ENCODE measurements at places on chromosomes 5 and 9.
A peak's percentile ranks its signal among the peaks of the same experiment; 100 is the strongest.

GRCh38 chr9:133861086-133861485 lies 122.9 kb upstream of the SARDH start:
- DNase-seq, result no peak

- DNase-seq, result no peak
Measured at GRCh38 chr5:115557667-115558387, 13.3 kb upstream of the FEM1C start.

GRCh38 chr9:69476016-69476415 lies 151.0 kb downstream of the ENTREP1 start:
- DNase-seq, result no peak

DNA sequence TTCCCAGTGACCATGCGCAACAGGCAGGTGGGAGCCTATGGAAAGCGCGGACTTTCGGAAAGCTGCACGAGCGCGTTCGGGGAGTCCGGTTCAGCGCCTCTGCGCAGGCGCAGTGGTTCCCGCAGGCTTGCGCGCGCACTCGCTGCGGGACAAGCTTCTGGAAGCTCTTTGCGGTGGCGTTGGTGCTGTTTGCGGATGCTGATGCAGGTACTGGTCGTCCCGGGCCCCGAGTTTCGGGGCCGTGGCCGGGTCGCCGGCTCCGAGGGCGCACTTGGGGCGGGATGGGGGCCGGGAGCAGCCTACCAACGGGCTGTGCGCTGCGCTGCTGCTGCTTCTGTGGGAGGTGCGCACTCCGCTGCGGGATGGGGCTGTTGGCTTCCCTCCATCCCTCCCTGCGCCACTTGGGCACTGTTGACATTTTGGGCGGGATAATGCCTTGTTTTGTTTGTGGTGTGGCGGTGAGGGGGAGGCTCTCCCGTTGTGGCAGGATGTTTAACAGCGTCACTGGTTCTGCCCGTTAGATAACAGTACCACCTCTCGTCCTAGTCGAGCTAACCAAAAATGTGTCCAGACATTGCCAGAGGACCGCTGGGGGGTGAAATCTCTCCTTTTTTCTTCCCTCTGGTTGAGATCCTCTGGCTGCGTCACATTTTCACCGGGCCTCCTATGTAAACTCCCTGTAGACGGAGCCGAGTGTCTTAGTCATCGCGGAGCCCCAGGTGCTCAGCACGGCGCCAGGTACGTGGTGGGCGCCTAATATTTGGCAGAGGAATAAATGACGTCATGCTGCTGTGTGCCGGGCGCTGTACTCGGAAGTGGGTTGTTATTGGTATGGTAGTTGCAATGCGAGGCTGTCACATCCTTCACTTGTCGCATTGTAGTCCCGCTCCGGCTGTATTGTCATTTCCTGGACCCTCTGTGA lies at the start of gene ZNF483:
TSS of gene ZNF483 (plus strand) at position 124 of the 922 bp plus-strand sequence. CDS start 2,217 bp downstream, outside the sequence.
- DNase-seq, result peak; percentile 8

- peak; percentile 62 for DNase-seq
Measured at GRCh38 chr5:125480911-125481310, 734.5 kb upstream of the ZNF608 start.

DNA sequence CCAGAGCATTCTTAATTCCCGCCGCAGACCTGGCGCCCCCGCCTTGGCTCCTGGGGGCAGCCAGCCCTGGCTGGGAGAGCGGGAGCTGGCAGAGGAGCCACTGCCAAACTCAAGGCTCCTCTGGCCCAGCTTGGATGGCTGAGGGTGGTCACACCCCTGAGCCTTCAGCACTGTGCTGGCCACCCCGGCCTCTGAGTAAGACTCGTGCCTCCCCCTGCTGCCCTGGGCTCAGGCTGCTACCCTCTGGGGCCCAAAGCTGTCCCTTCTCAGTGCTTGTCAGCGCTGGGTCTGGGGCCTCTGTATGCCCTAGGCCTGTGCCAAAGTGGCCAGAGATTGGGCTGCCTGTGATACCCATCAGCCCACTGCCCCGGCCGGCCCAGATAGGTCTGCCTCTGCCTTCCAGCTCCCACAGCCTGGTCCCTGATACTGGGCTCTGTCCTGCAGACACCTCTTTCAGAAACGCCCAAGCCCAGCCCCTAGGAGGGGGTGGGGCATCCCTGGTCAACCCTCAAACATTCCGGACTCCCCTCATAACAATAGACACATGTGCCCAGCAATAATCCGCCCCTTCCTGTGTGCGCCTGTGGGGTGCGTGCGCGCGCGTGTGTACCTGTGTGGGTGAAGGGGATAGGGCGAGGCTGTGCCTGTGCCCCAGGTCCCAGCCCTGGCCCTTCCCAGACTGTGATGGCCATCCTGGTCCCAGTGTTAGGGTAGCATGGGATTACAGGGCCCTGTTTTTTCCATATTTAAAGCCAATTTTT lies 4.4 kb upstream of the PRR7 start:
- DNase-seq, result no peak

- no peak for DNase-seq
Measured at GRCh38 chr9:78023003-78023741, 8.4 kb downstream of the GNAQ start.

DNA sequence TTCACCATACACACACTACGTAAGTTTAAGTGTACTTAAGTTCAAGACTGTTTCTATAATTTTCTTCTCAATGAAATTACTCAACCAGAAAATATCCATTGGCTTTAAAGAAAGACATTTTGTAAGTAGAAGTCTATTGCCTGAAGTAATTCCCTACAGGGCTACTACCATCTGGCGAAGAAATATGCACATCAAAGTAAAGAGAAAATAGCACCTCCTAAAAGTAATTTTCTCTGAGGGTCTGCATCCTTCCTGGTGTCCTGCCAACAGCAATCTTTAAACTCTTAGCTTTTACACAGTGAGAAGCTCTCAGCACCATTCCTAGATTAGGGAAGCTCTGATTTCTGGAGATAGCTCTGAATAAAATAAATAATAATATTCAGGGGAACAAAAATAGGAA lies 498.5 kb upstream of the TYRP1 start:
- DNase-seq, result no peak

DNA sequence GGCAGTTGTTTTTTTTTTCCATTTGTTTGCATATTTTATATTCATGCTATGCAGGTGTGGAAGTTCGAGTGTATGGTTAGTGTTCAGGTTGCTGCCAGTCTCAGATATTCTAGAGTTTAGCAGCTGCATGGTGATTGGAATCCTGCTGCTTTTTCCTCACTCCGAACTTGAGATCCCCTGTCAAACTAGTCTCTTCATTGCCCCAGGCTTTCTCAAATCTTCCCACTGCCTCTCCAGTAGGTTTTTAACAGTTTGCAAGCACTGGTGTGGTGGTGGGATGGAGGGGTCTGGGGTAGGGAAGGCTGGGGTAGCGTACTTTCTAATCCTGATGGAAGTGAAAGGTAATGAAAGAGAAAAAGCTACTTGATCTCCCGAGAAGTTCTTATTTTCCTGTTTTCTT lies 112.9 kb downstream of the CHSY3 start:
- no peak for DNase-seq

DNA sequence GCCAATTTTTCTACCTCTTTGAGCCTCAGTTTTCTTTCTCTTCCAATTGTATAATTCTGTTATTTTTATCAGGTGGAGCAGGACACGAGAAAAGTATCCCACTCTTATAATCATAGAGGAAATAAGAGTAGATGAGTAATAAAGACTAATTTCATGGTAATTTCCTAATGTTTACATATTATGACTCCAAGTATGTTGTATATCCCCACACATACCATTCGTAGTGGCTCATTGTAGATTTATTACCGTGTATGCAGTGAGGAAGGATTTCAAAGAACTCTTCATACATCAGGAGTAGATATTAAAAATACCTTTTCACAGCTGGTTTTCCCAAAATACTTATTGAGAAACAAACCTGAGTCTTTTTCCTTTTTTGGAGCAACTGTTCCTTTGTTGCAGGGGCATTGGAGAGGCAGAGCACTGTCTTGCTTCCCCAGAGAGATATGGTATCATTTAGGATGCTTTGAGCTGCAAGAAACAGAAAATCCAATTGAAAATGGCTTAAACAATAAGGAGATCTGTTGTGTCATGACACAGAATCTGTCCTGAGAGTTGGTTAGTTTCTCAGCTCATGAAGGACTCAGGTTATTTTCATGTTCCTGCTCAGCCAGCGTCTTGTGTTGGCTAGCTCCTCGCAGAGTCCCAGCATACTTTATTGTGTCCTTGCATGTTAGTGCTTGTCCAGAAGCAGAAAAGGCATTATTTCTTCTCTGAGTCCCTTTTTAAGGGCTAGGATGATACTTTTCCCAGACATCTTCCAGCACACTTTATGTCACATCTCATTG lies 291.2 kb downstream of the ARHGAP26 start:
- DNase-seq, result no peak

All from NCI-H187 (cell line).